Left cardiac atrium (tissue), 4 donors: ENCODE measurements at places on chromosomes 7 and 10.

DNA sequence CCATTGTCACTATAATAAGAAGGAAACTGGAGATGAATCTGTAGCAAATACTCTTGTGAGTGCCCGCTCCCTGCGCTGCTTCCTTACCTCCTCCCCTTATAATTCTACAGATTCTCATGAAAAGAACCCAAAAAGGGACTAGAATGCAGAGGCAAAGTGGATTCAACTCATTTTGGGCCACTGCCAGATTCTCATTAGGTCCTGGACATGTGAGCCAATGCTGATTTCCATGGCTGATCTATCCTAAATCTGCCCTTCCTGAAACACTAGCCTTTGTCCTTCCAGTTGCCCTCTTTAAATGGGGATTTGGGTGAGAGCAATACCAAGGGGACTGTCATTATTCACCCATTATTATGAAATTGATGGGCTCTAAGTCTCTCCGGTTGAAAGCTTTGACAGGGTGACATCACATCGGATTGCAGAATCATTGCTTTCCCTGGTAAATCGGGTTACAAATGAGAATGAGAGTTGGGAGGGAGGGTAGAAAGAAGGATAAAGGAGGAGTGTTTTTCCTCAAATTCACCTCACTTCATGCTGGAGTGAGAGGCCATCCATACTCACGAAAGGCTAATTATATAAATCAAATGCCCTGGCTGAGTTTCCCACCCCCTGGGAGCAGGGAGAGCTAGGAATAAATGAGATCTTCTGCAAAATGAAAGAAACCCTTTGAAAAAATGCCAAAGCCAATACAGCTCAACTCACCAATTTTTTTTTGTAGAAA is 37.5 kb downstream of the PTN start:
- DNase-seq, result no peak

- DNase-seq, result no peak
Observed at GRCh38 chr10:115918812-115919211, 354.2 kb downstream of the GFRA1 start.

DNA sequence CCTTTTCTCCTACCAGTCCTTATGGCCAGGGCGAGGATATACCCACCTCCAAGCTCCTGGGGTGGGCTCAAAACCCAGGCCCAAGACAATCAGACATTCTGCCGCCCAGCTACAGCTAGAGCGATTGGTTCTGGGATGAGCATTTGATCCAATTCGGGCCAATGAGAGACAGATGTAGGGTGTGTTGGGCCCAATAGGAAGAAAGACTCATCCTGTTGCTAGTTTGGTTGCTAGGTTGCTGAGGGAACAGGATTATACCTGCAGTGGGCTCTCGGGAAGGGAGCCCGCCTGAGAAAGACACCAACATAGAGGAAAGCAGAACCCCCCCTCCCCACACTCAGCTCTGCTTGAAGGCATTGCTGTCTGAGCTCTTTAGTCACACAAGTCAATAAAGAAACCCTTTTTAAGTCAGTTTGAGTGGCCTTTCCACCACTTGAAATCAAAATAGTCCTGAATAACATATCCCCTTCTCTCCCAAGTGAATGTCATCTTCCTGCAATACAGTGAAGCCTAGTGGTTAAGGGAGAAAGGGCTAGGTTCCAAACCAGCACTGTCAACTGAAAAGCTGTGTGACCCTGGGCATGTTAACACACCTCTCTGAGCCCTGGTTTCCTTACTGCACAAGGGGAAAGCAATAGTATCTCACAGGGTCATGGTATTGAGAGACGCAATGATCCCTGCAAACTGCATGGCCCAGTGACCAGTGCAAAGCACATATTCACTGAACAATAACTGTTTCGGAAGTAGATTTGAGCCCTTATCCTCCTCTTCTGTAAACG is 21.8 kb downstream of the ITPRIP start:
- no peak for DNase-seq

DNA sequence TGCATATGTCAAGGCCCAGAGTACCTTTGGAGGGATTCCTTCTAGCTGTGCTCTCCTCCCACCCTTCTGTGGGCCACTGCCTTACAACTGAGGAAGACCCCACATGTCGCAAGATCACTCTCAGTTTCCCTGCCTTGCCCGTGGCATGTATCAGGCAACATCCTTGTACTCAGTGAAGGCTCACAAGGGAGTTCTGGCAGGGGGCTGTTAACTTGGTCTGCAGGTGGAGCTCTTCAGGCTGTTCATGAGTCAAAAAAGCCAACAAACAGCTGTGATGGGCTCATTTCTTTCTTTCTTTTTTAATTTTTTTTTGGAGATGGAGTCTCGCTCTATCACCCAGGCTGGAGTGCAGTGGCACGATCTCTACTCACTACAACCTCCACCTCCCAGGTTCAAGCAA is 513.0 kb upstream of the ANKRD30A start:
- no peak for DNase-seq

DNA sequence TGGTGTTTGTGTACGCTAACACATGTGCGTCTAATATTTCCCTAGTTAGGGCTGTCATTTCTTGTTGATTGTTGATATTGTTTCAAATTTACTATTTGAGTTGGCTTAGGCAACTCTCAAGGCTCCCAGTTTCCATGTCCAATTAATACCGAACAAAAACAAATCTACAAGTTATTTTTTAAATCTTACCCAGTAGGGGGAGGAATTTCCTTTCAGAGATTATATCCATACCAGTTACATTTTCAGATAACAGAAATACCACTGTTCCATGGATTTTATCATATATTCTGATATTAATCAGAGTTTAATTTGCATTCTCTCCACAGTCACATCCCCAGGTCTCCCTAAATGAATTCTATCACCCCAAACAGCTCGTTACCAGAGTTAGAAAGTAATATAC is 7.2 kb upstream of the AKR1B10 start:
- no peak for DNase-seq

DNA sequence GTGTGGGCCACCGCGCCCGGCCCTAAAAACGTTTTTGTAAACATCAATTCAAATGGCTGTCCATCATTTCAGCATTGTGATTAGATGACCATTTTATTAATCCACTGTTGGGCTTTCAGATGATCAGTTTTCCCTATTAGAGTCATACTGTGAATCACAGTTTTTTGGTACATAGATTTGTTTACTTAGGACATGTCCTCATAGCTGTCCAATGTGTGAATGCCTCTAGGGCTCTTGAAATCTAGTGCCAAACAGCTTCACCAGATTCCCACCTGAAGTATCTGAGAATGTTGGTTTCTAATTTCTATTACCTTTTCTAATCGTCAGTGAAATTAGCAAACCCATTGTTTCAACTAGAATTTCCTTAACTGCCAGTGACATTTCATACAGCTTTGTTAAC is 66.8 kb downstream of the UPF2 start:
- no peak for DNase-seq

- no peak for DNase-seq
Observed at GRCh38 chr7:2476776-2477446, 713 bp upstream of the GRIFIN start.

- no peak for DNase-seq
Observed at GRCh38 chr7:98423043-98423442, 22.2 kb upstream of the BAIAP2L1 start.

GRCh38 chr10:58972576-58973234 is 203.7 kb upstream of the PHYHIPL start:
- DNase-seq, result no peak

- DNase-seq, result no peak
Observed at GRCh38 chr10:29681676-29682448, 47.1 kb upstream of the SVIL start.

- DNase-seq, result no peak
Observed at GRCh38 chr7:36344622-36345021, 45.0 kb upstream of the ANLN start.

GRCh38 chr10:116769791-116770190 is 27.4 kb upstream of the HSPA12A start:
- no peak for DNase-seq

GRCh38 chr7:99788554-99788953 is 4.6 kb upstream of the CYP3A4 start:
- DNase-seq, result no peak

- no peak for DNase-seq
Observed at GRCh38 chr7:158564663-158565035, 23.0 kb downstream of the PTPRN2 start.

DNA sequence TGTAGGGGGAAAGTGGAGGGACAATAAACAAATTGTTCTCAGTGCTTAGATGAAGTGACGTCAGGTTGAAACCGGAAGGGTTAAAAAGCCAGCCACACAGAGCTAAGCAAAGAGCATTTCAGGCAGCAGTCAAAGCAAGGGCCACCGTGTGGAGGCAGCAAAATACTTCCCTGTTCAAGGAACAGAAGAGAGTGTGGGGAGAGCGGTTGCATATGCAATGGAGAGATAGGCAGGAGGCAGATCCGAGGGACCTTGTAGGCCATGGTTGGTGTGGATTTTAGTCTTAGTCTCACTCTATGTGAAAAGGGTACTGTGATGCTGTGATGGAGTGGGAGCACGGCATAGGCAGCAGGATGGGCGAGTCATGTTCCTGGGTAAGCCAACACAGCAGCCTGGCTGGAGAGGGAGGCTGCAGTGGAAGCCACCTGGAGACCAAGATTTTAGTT is 3.8 kb upstream of the STN1 start:
- DNase-seq, result no peak

- no peak for DNase-seq
Observed at GRCh38 chr7:155872678-155873369, 60.6 kb upstream of the SHH start.

DNA sequence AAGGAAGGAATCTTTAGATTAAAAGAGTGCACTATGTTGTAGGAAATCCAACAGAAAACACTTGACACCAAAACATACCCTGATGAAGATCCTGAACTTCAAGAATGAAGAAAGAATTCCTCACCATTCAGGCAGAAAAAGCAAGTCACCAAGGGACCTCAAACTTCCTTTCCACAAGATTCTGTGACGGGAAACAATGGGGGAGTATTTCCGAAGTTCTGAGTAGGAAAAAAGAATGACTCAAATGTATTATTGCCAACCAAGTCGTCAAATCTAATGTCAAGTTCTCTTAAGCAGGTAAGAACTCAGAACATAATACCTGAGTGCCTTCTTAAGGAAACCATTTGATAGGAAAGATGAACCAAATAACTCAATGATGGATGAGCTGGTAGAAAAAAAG is 44.7 kb upstream of the MTURN start:
- DNase-seq, result no peak

GRCh38 chr7:23494009-23494408 is 23.7 kb upstream of the IGF2BP3 start:
- no peak for DNase-seq

- DNase-seq, result no peak
Observed at GRCh38 chr7:4052130-4052529, 630.0 kb upstream of the FOXK1 start.

GRCh38 chr10:84613336-84614021 is 285.1 kb downstream of the CCSER2 start:
- no peak for DNase-seq

- no peak for DNase-seq
Observed at GRCh38 chr7:17441557-17441956, 143.1 kb downstream of the AHR start.

GRCh38 chr7:2723138-2723850 is 35.3 kb downstream of the AMZ1 start:
- DNase-seq, result peak; percentile 10

GRCh38 chr10:120051671-120052070 is 159.1 kb downstream of the SEC23IP start:
- DNase-seq, result no peak

DNA sequence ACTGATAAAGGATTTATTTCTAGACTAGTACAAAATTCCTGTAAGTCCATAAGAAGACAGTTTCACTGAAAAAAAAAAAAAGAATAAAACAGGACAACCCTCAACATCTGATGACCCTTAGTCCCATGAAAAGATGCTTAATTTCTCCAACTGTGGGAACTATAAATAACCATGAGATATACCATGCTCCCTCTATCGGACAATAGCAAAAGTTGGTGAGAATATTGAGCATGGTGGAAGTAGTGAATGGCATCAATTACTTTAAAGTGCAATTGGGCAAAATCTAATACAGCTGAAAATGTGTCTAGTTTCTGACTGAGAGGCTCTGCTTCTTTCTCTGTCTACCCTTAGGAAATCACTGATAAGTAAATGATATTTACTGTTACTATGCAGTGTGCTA is 348.8 kb downstream of the SUGCT start:
- DNase-seq, result no peak

DNA sequence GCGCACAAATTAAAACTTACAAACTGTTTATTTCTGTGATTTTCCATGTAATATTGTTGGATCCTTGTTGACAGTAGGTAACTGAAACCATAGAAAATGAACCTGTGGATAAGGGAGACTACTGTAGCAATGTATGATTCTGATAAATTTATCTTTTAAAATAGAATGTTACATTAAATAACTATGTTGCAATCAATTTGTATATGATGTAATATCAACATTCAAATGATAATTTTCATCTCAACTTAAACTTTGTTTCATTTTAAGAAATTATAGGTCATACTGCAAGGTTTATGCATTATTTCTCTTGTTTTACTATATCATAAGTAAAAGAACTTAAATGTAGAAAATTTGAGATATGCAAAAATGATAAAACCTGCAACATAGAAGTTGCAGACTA is 718.0 kb upstream of the MBL2 start:
- no peak for DNase-seq

GRCh38 chr7:99121496-99122021 is 22.3 kb downstream of the SMURF1 start:
- no peak for DNase-seq
